ENCODE measurements at places on chromosomes 2 and 18.
A peak's percentile ranks its signal among the peaks of the same experiment; 100 is the strongest.

DNA sequence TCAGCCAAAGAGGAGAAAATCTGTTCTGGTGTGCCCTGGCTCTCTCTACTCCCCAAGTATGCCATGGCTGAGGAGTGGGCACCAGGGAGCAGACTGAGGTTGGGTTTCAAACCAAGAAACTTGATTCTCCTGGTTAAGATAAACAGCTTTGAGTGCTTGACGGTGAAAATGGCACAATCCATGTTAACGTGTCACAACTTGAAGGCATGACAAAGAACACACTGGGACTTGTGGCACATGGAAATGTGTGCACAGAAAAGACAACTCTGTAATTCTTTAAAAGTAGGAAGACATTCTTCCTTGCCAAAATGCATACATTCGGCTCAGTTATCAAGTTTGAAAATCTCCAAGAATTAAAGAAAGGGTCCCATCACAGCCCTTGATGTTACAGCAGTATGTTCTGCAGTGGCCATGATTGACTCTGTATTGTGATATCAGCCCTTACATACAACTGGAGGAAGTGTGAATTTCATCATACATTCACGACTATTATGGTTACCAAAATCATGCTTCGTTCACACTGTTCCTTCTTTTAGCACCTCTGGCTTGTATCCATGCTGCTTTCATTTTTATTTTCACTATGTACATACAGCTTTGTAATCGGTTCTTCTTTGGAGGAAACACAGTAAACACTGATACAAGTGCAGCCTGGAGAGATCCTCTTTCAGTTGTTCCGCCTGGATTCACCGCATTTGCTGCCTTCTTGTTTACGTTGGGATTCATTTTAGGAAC, 15.6 kb upstream of the ACTG2 start:
- DNase-seq: no peak

DNA sequence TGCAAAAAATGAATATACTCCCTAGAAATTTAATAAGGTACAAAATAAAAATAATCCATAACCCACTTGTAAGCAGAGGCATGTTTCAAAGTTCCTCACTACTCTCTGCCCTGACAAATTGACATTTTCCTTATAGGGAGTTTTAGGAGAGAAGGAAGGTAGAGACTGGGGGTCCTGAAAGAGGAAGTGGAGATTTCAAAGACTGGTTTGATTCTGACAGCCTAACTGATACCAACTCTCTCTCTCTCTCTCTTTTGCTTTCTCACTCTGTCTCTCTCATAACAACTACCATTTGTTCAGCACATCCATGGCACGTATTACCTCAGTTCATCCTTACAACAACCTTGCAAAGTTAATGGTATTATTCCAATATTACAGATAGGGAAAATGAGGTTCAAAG, 18.6 kb downstream of the FZD7 start:
- DNase-seq: no peak

DNA sequence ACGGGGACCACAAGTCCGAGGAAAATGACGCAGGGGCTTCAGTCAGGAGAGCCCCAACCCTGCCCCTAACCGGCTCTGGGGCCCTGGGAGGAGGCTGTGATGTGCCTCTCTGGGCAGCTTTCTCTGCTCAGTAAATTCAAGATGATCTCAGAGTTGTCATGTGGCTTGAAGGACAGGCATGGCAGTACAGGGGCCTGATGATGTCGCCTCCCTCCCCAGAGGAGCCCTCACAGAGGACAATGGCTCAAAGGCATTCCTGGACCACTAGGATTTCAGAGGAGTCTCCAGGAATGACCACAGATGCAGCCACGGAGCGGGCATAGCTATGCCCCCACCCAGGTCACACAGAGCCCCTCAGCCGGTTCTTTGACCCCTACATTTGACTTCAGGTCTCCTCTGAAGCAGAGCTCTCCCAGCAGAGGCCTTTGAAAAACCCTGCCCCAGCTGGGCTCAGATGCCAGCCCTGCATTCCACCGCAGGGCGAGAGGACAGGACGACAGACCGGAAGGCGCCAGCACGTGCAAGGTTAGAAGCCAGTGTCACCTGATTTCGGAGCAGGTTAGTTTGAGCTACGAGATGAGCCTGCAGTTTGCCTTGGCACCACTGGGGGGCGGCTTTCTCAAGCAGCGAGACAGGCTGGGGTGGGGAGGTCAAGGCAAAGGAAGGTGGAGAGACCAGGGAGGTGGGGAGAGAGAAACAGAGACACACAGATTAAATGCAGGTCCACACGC, 39.2 kb downstream of the BIN1 start:
- DNase-seq: peak; percentile 60

- peak; percentile 29 for DNase-seq
Measured at GRCh38 chr2:3651691-3652648, 6.0 kb upstream of the ALLC start.

DNA sequence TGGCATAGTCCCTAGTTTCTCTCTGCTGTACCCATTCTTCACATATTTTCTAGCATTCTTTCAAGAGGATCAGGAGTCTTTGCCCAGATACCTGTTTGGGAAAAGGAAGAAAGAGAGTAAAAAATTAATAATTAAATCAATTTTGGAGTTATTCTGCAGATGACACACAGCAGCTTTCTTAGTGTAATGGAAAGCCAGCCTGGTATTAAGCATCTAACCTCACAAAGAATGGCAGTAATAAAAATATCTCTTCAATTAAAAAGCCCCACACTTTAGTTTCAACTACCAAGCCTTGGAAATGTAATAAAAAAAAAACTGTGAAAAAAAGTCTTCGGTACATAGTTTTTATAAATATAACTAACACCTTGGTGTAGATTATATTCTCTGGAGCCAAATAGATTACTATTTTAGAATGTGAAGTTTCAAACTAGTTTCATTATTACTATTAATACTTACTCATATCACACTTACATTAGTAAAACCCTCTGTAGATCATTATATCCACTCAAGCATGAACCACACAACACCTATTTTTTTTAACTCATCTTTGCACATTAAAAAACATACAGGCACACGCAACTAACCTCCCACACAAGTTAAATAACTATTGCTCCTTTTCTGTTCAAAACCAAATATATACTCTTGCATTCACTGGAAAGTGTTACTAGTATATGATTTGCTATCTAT, 90.9 kb downstream of the GPD2 start:
- DNase-seq: no peak

GRCh38 chr2:31235504-31235902, 1.6 kb downstream of the EHD3 start:
- DNase-seq: no peak

- DNase-seq: no peak
Measured at GRCh38 chr2:114534116-114535084, 92.0 kb downstream of the DPP10 start.

GRCh38 chr2:159600752-159601151, 15.6 kb downstream of the BAZ2B start:
- no peak for DNase-seq

GRCh38 chr2:53018825-53019425, 748.7 kb upstream of the CHAC2 start:
- DNase-seq: no peak
